Left ventricle myocardium inferior (tissue), 1 donor: ENCODE measurements at places on chromosomes 5 and 9. TPM values are rescaled to one million over a fixed set of nuclear protein-coding genes. Genes with fewer than 3 reads are reported as not detected.

DNA sequence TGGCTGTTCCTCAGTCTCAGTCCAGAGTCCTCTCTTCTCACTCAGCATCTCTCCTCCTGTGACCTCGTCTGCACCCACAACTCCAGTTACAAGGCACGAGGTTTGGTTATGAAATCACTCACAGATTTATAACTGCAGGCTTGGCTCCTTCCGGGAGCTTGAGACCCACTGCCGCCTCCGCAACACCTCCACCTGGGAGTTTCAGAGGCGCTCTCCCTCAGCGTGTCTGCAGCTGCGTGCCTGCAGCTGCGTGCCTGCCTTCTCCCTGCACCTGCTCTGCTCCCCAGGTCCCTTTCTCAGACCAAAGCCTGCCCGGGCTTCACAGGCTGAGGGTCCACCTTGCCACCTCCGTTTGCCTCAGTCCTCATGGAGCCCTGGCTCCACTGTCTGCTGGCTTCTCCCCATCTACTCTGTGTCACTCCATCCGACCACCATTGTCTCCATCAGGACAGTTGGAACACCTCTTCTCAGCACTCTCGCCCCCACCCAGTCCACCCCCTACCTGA is 51.5 kb downstream of the HRH2 start:
- H3K36me3 ChIP-seq, result no peaks in the 10 kb centered on the region
- H3K27me3 ChIP-seq, result no peaks in the 10 kb centered on the region
- peaks cover 46% of the 10 kb centered on the region for H3K4me1 ChIP-seq
- no peak for DNase-seq
- H3K27ac ChIP-seq, result peak overlapping the region; percentile 66

- no peak for DNase-seq
- no peaks in the 10 kb centered on the region for H3K27me3 ChIP-seq
- no peak overlapping the region for H3K4me3 ChIP-seq
- H3K4me1 ChIP-seq, result peaks cover 6% of the 10 kb centered on the region
- peak overlapping the region; percentile 53 for H3K27ac ChIP-seq
Observed at GRCh38 chr5:97543166-97543565, 360.1 kb upstream of the RIOK2 start.

DNA sequence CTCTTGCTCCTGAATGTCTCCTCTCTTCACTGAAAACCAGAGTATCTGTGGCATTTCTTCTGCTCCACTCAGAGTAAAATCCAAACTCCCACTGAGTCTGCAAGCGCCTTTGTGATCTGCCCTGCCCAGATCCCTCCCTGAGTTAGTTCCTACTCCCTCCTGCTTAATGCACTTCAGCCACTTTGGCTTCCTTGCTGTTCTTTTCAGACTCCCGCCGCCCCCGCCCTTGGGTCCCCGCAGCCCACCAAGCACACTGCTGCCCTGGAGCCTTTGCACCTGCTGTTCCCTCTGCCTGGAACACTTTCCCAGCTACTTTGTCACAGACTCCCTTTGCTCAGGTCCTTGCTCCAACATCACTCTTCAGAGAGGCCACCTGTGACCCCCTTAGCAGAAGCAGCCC is 127.2 kb upstream of the SLC25A48 start:
- H3K4me1 ChIP-seq, result no peaks in the 10 kb centered on the region
- DNase-seq, result no peak
- H3K27ac ChIP-seq, result no peak overlapping the region

- peaks cover 11% of the 10 kb centered on the region for H3K27me3 ChIP-seq
- H3K4me3 ChIP-seq, result no peak overlapping the region
- no peaks in the 10 kb centered on the region for H3K36me3 ChIP-seq
- no peak overlapping the region for H3K27ac ChIP-seq
- no peak for DNase-seq
Observed at GRCh38 chr9:15373881-15374280, 48.8 kb upstream of the SNAPC3 start.

GRCh38 chr5:178350361-178351220 is 118.0 kb upstream of the PHYKPL start:
- peaks cover 31% of the 10 kb centered on the region for H3K27me3 ChIP-seq
- H3K36me3 ChIP-seq, result no peaks in the 10 kb centered on the region
- no peak overlapping the region for H3K4me3 ChIP-seq
- H3K4me1 ChIP-seq, result no peaks in the 10 kb centered on the region

DNA sequence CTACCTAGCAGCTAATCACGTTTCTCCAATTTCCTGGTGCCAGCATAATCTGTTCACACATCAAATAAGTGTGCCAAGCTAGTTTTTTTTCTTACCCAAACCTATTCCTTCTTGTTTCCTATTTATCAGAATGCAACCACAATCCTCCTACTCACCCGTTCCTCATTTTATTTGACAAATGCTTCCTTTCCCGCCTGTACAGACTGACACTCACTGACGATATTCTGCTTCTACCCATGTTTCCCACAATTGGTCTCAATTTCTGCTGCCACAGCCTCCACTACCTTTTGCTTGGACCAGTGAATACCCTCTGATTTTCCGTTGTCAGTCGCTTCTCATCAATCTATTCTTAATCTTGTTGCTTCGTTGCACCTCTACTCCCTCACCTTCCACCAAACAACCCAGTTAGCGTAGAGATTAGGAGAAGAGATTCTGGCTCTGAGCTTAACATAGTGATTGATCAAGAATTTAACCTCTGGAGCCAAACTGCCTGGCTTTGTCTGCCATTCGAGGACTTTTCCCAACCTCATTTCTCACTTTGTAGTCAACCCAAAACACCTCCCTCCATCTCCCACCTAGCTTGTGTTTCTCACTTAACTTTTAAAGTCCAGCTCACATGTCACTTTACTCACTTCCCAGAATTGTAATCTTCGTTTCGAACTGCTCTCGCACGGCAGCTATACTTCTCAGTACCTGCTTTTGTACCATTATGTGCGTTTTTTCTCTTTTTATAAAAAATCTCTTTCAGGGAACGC is 729 bp upstream of the TMEM38B start:
- H3K36me3 ChIP-seq, result no peaks in the 10 kb centered on the region
- DNase-seq, result no peak
- peak overlapping the region; percentile 88 for H3K27ac ChIP-seq
- peak overlapping the region; percentile 88 for H3K4me3 ChIP-seq
- peaks cover 53% of the 10 kb centered on the region for H3K4me1 ChIP-seq

DNA sequence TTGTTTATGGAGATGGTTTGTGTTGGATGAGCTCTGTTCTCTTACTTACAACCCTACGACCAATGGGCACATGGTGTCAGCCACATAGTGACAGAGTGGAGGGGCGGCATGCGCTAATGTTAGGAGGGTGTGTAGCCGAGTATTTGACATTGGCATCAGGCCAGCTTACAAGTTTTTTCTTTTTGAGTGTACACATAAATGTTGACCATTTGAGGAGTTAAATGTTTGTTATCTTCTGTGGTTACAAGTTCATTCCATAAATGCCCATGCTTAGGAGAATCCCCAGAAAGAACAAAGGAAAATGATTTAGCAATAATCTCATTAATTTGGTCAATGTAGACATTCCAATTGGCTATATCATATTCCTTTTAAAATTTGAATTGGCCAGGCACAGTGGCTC is 180.1 kb upstream of the ELL2 start:
- no peaks in the 10 kb centered on the region for H3K4me1 ChIP-seq
- no peaks in the 10 kb centered on the region for H3K36me3 ChIP-seq
- H3K27me3 ChIP-seq, result no peaks in the 10 kb centered on the region
- no peak overlapping the region for H3K4me3 ChIP-seq
- H3K27ac ChIP-seq, result no peak overlapping the region

Gene PLPP7
- total RNA-seq, result 120 TPM

GRCh38 chr9:79742110-79742721 is 170.5 kb downstream of the TLE4 start:
- H3K27ac ChIP-seq, result peak overlapping the region; percentile 50
- DNase-seq, result no peak
- no peaks in the 10 kb centered on the region for H3K27me3 ChIP-seq
- no peaks in the 10 kb centered on the region for H3K36me3 ChIP-seq
- peaks cover 19% of the 10 kb centered on the region for H3K4me1 ChIP-seq
- H3K4me3 ChIP-seq, result no peak overlapping the region

Gene FAM153A
- total RNA-seq, result 0.63 TPM

- H3K4me1 ChIP-seq, result peaks cover 16% of the 10 kb centered on the region
- peaks cover 90% of the 10 kb centered on the region for H3K36me3 ChIP-seq
- DNase-seq, result peak; percentile 28
- no peak overlapping the region for H3K4me3 ChIP-seq
- no peaks in the 10 kb centered on the region for H3K27me3 ChIP-seq
Observed at GRCh38 chr5:146233441-146233840, 30.0 kb downstream of the RBM27 start.

DNA sequence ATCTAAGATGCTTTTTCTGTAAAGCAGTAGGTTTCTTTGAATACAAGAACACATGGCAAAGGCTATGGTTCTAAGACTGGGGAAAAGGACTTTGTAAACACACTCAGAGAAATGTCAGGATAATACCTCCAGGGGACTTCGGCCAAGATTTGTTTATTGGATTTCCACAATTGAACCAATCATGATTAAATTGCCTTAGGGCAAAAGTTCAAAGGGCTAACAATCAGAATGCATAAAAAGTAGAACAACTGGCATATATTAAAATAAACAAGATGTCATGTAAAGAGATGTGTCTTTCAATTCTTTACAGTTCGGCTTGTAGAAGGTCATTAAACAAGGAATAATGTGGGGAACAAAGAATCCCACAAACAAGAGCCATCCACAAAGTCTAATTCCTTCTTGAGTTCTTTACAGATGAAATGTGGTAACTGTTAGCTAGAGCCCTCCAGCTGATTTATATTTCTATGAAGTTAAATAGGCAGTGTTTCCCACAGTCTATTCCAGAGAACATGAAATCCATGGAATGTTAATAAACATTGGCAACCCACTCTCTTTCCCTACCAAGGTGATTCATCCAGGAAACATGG is 565.5 kb downstream of the ZNF608 start:
- DNase-seq, result no peak
- no peak overlapping the region for H3K4me3 ChIP-seq
- no peaks in the 10 kb centered on the region for H3K27me3 ChIP-seq
- H3K4me1 ChIP-seq, result peaks cover 6% of the 10 kb centered on the region
- no peak overlapping the region for H3K27ac ChIP-seq

GRCh38 chr5:113382731-113383130 is 52.1 kb downstream of the TSSK1B start:
- no peak for DNase-seq
- H3K4me3 ChIP-seq, result no peak overlapping the region
- H3K36me3 ChIP-seq, result no peaks in the 10 kb centered on the region

DNA sequence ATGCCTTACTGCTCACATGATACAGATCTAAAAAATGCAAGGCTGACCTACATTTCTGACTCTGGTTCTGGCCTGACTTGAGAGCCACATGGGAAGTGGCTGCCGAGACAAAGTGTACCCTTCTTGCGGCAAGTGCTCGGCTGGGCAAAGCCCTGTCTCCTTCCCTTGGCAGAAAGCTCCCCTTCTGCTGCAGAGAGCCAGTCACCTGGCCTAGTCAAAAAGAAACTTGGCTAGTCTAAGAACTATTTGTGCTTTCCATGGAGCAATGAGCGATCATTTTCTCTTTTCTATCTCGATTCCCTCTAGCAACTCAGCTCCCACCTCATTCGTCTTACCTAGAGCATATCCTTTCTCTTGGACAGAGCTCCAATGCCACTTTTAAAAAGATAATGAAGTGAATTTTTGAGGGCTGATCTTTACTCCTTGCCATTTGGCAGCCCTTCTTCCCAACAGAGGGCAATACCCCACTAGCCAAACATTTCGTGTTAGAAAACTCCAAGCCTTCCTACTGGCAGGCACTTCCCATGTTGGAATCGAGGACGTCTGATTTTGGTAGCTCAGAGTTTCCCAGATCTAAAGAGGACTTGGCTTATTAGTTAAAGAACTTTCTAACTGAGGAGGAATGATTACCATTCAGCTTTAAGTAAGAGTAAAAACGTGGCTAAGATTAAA is 108.1 kb upstream of the PRRC1 start:
- no peaks in the 10 kb centered on the region for H3K27me3 ChIP-seq
- H3K4me3 ChIP-seq, result peak overlapping the region; percentile 7
- peak overlapping the region; percentile 60 for H3K27ac ChIP-seq
- no peak for DNase-seq
- H3K36me3 ChIP-seq, result no peaks in the 10 kb centered on the region

GRCh38 chr9:68925175-68925574 is 88.7 kb downstream of the PRKACG start:
- DNase-seq, result no peak
- H3K4me3 ChIP-seq, result no peak overlapping the region
- H3K36me3 ChIP-seq, result peaks cover 3% of the 10 kb centered on the region
- H3K27me3 ChIP-seq, result no peaks in the 10 kb centered on the region
